ENCODE measurements at places on chromosomes 6 and 20. TPM values are rescaled to one million over a fixed set of nuclear protein-coding genes. Genes with fewer than 3 reads are reported as not detected.

Gene PSORS1C1
- total RNA-seq: 2.4 TPM

Gene SPACA1
- total RNA-seq: not detected

Gene PERP
- total RNA-seq: 27.7 TPM

Gene OTOR
- not detected for total RNA-seq

Gene HSPA1B
- 160 TPM for total RNA-seq

Gene PDYN
- total RNA-seq: not detected

Gene SLC17A9
- total RNA-seq: 3.9 TPM

Gene KATNA1
- 18.8 TPM for total RNA-seq

Gene TFAP2D
- total RNA-seq: not detected

DNA sequence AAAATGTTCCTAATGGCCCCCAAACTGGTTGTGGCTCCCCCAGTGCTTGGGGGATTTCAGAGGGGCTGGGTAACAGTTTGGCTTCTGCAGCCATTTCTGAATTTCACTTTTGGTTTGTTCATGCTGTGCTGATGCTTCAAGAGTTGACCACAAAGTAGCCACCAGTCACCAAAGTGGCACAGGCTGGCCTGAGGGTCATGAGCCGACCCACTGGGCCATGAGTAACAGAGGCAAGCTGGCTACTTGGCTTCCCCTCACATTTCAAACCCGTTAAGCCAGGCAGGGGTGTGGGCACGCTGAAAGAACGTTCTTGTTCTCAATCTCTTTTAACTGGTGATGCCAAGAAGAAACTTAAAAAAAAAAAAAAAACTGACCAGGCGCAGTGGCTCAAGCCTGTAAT is 15.1 kb upstream of the NXT1 start:
- no peak for DNase-seq

DNA sequence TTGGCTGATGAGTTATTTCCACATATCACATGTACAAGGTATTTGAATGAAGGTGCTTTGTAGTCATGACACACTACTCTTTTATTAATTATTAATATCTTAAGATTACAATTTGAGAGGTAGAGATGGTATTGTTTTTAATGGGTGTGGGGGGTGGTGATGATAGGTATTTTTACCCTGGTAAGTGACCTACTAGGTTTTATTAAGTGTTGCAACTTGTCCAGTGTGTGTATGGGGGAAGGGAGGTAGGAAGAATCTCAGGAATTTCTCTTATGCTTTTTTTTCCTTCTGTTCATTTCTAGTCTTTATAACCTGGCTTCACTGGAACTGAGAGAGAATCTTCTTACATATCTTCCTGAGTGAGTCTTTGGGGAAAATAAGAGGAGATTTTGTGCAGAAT is 101.4 kb downstream of the LRRC1 start:
- no peak for DNase-seq

DNA sequence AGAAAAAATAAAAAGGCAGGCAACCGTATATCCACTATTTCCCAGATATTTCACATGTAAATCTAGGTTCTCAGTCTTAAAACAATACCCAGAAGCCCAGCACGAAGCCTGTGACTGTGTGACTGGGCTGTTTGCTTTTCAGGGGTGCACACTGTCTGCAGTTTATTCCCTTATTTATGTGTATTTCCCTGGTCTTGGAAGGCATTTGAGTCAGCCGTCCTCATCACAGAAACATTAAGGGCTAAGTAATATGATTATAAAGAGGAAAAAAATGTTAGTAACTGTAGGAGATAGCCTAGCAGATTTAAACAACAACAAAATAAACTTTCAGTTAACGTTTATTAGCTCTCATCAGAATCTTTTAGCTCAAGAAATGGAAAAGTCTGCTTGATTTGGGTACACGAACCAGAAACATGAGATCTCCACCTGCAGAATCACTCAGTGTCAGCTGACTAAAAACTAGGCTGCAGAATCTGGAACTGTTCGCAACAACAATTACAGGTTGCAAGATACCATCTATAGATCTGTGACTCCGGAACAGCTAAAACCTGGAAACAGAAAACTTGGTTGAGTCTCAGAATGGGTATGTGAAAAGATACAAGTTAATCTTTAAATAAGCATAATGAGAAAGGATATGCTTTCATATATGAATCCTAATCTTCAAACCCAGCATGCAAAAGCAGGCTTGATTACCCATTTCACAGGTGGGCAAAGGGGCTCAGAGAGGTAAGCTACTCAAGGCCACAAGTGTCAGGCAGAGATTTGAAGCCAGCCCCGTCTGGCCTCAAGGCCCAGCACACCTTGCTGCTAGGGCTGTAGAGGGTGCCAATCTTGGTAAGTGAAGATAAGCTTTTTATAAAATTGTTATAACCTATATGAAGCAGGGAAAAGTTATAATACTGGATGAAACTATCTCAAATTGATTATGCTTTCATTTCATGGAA is 21.1 kb downstream of the GCLC start:
- DNase-seq: no peak

- no peak for DNase-seq
These were observed 67.2 kb upstream of the PTGIS start for GRCh38 chr20:49635166-49635565.

GRCh38 chr6:30836957-30837356 is 47.4 kb upstream of the DDR1 start:
- DNase-seq: no peak

DNA sequence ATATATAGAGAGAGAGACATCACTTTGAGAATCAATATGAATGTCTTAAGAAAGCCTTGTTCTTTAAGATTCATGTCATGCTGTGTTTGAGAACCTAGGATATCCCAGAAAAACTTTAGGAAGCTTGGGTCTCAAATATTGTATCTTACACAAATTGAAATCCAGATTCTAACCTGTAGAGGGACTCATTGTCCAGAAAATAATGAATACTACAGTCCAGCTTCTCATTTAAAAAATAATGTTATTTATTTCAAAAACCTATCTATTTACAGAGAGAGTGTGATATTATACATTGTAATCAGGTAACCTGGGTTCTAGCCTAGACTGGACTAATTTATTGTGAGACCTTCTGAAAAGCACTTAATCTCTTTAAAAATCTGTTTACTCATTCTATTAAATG is 4.2 kb downstream of the RFX6 start:
- no peak for DNase-seq

DNA sequence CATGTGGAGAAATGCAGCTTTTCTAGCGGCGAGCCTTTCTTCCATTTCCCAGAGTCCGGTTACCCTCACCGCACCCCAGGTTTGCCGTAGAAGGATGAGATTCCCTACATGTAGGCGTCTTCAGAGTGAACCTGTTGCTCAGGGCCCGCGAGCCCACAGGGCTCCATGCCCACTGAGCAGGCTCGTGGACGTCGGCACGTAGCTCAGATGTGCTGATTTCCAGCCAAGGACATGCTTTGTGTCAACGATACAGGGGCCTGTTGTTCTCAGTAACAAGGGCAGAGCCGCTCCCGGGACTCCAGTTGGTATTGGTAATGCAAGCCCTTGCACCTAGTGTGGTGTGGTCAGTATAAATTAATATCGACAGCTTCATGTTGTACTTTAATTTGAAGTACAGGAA is 159.6 kb downstream of the MTHFD1L start:
- no peak for DNase-seq

- no peak for DNase-seq
These were observed 21.4 kb upstream of the RIPOR2 start for GRCh38 chr6:24957199-24957598.

- no peak for DNase-seq
These were observed 10.0 kb downstream of the SNX5 start for GRCh38 chr20:17958373-17959256.

GRCh38 chr6:38095054-38095453 is 275.5 kb downstream of the ZFAND3 start:
- DNase-seq: no peak

- no peak for DNase-seq
These were observed 457.3 kb upstream of the SULF2 start for GRCh38 chr20:48242623-48243022.

DNA sequence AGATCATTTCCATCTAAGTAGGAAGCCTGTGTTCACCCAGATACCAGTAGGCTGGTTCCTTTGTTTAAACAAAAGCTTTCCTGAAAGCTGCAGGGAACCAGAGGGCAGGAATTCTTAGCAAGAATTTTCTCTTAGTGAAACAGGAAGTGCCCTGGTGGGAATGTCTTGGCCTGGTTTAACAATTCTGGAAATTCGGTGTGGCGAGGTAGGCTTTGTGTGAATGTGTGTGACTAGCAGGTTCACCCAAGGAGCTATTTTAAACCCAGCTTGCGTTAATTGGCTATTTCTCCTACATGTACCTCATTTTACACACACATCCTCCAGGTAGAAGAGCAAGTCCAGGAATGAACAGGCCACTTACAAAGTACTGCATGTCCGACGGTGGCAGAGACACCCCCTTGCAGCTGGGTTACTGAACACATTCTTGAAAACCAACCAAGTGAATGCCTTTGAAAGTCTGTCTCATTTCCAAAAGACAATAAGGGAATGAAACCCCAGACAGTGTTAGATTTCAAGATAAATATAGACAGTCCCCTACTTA is 64.6 kb downstream of the GFOD1 start:
- no peak for DNase-seq

GRCh38 chr6:41970436-41970846 is 28.8 kb upstream of the CCND3 start:
- no peak for DNase-seq

DNA sequence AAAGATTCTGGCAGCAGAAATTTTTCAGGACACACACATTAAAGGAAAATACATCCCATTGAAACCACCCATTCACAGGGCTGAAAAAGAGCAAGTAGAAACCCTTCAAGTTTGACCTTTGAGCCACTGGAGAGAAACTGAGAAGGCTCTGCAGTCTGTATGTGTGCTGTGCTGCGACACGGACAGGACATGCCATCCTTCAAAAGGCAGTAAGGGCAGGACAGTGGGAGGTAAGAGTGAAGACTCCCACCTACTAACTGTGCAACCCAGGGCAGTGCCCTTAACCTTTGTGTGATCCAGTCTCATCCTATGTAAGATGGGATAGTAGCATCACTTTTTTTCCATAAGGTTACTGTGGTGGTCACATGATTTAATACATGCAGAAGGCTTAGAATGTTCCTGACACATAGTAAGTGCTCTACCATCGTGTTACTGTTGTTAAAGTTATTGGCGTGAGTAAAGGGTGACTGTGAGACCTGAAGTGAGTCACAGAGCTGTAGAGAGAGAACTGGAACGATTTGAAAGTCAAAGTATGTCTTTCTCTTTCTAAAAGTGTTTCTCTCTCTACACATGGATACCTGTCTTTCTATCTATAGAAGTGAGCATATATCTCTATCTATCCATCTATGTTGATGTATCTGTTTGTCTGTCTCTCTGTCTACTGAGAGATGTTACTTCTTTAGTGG is 153.7 kb upstream of the OLIG3 start:
- no peak for DNase-seq

DNA sequence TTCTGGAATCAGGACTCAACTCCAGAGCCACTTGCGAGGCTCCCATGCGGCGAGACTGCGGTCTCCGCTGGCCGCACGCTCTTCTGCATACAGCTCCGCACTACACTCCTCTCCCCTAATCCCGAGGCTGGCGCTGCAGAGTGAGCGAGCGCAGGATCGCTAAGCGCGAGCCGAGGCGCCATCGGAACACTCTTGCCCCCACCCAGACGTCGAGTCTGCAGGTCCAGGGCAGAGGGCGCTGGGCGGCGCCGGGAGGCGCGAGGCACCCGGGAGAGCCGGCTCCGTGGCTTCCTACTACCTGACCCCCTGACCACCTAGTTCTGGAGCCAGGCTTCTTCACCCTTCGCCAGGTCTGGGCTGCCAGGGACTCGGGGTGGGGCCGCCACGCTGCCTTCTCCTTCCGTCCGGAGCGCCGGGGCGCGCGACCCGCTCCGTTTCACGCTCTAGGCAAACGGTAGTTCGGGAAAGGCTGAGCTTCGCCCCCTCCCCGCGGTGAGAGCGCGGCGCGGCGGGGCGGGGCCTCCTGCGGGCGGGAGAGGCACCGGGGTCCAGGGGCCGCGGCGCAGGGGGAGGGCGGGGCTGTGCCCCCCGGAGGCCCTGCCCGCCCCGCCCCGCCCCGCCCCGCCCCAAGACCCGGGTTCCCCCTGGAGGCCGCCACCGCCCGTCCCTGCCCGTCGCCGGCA is 5.4 kb upstream of the TUBB2A start:
- DNase-seq: no peak

GRCh38 chr6:111606620-111607115 is 990 bp upstream of the TRAF3IP2 start:
- no peak for DNase-seq

DNA sequence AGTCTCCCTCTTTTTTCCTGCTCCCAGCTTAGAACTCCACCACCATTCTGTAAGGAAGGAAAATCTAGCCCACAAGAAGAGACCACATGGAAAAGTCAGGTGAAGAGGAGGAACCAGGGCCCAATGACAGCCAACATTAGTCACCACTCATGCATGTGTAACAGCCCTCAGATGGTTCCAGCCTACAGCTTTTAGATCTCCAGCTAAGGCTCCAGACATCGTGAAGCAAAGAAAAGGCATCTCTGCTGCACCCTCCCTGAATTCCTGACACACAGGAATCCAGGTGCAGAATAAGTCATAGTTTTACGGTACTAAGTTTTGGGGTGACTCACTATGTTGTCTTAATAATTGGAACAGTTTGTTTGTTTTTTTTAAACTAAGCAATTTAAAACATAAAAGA is 25.5 kb downstream of the DCDC2 start:
- no peak for DNase-seq

DNA sequence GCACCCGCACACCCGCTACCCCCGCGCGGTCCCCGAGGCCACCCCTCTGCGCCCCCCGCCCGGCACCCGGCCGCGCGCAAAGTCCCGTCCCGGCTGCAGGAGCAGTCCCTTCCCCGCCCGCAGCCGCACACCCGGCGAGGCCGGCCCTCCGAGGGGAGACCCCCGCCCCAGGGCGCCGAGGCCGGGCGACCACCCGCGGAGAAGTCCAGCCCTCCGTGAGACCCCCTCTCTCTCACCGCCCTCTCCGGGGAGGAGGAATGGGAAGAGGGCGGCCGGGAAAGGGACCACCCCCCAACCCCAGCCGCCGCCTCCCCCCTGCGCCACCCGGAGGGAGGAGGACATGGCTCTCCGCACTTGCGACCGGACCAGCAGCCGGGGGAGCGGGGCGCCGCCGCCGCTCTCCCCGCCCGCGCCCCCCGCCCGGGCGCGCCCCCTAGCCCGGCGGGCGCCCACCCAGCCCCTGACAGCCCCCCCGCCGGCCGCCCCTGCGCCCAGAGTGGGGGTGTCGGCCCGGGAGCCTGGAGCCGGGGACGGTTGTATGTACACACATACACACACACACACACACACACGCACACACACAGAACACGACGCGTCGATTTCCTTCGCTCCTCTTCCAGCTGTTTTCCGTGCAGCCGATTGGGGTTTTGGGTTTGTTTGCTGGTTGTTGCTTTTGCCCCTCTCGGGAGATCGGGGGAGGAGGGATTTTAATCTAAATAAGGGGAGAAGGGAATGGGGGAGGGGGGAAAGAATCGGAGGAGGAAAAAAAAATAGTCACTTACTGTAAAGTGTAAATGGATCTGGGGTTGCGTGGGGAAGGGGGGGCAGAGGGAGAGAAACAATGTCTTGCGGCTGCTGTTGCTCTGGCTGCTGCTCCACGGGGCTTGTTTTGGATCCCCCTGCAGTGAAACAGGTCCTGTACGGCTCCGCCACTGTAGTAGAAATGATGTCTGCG is at the start of gene ATXN1:
Gene ATXN1 (minus strand): TSS at position 945 of the 955 bp plus-strand sequence.
- peak; percentile 39 for DNase-seq
